Thoracic aorta (tissue), 2 donors: ENCODE measurements at places on chromosomes 2 and 18. TPM values are rescaled to one million over a fixed set of nuclear protein-coding genes. Genes with fewer than 3 reads are reported as not detected.

DNA sequence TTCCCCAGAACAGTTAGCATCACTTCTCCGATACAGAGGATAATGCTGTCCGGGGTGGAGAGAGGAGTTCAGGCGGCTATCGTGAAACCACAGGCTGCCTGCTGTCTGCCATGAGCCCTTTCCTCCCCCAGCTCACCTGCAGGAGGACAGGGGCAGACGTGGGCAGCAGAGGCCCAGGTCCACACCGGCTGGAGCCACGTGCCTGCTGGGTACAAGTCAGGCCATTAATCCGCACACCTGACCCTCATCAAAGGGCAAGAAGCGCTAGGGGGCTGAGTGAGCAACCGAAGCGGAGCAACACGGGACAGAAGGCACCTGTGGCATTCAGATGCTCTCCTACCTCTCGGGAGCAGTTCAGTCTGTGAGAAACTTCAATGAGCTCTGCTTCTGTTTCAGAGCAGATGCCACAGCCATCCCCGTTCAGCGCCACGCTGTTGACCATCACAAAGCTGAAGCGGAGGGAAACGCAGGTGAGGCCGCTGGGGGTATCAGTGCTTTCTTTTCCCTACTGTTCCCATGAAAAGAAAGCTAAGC, 21.5 kb downstream of the MPPE1 start:
- no peak for DNase-seq

GRCh38 chr2:227406177-227407031, 18.7 kb upstream of the SCYGR1 start:
- peak; percentile 14 for DNase-seq

The CYTIP gene
- total RNA-seq, result 4.5 TPM

DNA sequence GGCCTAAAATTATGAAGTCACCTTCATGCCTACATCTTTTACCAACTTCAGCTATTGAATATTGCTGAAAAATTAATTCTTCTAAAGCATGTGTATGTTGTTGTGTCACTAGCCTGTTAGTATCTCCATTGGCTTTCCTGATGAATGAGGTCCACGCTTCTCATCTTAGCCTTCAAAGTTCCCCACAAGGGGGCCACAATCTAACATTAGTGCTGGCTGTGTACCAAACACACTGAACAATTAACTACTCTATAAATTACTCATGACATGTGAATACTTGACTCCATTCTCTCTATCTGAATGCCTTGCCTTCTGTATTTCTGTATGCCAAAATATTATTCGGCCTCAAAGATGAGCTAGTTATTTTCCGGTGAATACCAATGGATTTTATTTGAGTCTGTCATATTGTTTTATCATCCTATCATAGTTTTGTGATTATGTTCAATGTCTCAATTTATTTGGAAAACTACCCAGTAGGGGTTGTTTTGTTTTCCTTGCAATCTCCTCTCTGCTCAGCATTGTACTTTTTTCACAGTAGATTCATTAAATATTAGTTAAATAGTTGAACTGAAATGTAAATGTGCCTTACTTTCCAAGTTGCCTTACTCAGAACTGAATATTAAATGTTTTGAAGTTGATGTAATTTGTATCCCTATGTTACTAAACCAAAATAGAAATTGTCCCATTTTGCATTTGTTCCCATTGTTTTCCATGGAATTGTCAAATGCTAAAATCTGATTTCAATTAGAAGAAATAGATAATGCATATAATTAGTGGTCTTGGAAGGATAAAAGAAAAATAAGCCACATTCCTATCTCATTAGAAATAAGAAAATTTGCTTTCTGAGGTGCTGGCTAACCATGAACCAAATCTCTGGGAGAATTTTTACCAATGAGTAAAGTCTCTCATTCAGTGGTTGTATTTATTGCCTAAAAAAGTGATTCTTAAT, 208.4 kb upstream of the COL3A1 start:
- DNase-seq, result no peak

DNA sequence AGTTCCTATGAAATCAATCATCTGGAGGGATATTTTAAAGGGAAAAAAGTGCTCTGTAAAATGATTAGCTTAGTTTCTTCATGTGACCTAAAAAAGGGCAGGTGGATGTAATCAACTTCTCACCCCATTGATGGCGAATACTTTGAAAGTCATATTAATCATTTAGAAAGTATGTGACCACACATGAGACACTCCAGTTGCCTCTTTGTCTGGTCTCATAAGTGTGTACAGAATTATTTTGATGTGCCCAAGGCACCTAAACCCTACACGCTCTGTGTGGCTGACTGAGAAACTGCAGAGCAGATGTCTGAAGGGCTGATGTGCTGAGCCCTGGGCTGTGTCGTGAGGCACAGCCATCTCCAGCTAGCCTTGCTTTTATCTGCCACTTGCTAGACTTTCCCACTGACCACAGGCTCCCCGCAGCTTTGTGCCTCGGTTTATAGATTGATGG, 26.9 kb downstream of the SGPP2 start:
- DNase-seq, result no peak

The ARHGEF4 gene
- total RNA-seq, result 6.5 TPM

- DNase-seq, result no peak
Observed at GRCh38 chr2:10285191-10285555, 17.5 kb upstream of the HPCAL1 start.

DNA sequence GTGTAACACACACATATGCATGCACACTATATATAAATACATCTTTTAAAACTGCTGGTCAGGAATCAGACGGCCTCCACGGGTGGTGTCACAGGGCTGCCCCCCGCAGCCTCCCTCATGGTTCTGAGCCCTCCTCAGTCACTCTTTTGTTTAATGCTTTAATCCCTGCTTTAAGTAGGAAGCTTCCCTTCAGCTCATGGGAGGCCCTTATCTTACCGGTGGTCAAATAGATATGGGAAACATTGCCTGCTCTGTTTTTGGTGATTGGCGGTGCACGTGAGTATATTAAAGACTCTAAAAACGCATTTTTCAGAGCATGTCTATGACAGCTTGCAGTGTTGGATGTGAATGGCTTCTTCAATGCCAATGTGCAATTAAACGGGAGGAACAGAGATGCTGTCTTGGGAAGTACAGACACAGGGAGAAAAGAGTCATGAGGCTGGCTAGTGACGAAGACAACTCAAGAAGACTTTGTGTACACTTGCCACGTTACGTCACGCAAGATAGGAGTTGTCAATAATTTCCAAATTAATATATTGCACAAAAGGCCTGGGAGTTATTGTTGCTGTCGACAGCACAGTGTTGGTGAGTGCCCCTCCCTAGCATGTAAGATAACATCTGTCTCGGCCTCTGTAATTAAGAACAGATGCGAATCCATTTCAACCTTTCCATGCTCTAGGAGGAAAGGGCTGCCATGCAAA, 23.3 kb downstream of the GNLY start:
- no peak for DNase-seq

GRCh38 chr2:100886085-100886484, 66.1 kb downstream of the NPAS2 start:
- DNase-seq, result no peak

The LIMS4 gene
- 66.8 TPM for total RNA-seq

GRCh38 chr2:103174711-103175110, 412.9 kb downstream of the TMEM182 start:
- DNase-seq, result no peak

DNA sequence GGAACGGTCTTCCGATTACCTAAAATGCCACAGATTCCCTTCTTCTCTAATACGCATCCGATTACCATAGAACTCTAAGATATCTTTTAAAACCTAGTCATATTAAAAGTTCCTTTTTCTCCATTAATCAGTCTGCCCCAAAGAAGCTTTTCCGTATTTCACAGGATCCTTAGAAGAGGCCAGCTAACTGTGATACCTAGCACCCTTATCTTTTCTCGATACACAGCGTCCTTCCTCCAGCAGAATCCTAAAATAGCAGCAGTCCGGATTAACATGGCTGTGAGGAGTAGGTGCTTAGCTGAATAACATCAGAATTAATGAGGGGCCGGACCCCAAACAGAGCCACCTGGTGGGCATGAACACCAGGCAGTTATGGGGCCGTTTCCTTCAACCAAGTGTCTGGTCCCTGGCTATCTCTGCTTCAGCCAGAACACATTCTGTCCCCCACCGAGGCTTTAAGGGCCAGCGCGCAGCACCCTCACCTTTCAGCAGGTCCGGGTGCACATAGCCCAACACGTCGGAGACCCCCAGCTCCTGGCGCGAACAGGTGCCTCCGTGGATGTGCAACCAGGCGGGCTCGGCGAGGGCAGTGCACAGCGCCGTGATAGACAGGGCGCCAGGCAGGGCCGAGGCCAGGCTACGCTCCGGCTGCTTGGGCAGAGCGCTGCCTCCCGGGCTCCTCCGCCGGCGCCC, 995 bp downstream of the TMEM127 start:
- no peak for DNase-seq

The RAD51AP2 gene
- not detected for total RNA-seq

- DNase-seq, result no peak
Observed at GRCh38 chr2:100835006-100835659, 15.2 kb downstream of the NPAS2 start.

- DNase-seq, result no peak
Observed at GRCh38 chr18:79680100-79680879, 687 bp downstream of the CTDP1 start.

GRCh38 chr2:10036095-10036884, 7.1 kb upstream of the KLF11 start:
- DNase-seq, result peak; percentile 72

The RFX8 gene
- total RNA-seq, result 0.85 TPM

The C1GALT1C1L gene
- total RNA-seq, result not detected

DNA sequence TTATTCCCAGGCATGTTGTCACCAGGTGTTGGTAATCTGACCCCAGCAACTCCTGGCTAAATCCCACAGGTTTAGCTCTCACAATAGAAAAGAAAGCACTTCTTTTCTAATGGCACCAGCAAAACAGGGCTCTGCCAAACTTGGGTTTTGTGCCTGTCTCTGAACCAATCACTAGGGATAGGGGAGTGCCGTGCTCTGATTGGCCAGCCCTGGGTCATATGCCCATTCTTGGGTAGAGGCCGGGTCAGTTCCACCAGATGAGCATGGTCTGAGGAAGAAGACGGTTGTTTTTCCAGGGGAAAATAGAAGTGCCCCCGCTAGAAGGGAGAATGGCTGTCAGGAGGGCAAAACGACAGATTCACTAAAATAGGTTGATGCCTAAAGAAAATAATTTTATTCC, 14.7 kb downstream of the CDK15 start:
- no peak for DNase-seq

DNA sequence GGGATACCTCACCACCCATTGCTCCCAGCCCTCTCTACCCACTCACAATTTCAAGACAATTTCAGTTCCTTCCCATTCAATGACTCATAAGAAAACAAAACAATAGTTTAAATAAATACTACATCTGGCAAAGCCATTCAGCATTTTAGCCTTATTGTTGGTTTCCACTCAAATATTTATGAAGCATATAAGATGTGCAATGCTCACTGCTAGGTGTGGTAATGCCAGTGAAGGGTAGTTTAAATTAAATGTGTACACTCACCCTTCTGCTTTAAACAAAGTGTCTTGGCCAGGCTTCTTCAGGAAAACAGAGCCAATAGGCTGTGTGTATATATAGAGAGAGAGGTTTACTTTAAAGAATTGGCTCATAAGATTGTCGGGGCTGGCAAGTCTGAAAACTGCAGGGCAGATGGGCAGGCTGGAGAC, 37.0 kb downstream of the INO80C start:
- DNase-seq, result no peak

The MC4R gene
- not detected for total RNA-seq

DNA sequence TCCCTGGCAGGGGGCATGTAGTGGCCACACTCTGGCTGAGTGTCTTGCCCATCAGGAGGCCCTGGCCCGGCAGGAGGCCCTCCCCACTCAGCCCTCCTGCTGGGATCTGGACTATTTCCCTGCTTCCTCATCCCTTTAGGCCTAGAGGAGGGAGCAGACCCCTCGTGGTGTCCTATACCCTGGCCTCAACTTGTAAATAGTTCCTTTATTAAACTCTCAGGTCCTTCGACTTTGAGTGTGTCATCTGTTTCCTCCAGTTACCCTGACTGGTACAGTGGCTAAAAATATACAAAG, 166.7 kb upstream of the GLI2 start:
- no peak for DNase-seq

DNA sequence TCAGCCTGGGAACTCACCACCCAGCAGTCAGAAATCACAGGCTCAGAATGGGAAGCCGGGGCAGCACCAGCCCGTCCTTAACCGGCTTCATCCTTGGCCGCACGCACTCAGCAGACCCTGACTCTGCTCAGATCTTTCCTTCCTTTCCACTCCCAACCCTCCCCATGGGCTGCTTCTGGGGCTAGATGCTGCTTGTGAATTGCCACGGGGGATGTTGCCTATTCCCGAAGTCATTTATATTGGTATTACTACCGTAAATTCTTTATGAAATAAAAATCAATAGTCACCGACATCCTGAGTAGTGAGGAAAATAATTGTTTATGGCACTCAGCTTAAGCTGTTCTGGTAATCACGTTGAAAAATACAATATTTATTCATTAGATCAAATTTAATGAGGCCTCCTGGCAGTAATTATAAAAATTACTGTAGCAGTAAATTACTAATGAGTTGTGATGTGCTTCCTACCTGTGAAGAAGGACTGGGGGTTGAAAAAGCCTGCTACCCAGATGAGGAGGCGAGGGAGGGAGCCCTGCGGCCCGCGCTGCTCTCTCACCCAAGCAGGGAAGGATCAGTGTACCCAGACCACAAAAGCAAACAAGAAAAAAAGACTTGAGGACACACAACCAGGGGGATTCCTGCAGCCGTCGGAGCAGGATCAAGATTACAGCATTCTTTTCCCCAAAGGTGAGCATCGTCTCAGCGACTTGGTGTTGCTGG, 31.5 kb downstream of the CDCA7 start:
- no peak for DNase-seq

DNA sequence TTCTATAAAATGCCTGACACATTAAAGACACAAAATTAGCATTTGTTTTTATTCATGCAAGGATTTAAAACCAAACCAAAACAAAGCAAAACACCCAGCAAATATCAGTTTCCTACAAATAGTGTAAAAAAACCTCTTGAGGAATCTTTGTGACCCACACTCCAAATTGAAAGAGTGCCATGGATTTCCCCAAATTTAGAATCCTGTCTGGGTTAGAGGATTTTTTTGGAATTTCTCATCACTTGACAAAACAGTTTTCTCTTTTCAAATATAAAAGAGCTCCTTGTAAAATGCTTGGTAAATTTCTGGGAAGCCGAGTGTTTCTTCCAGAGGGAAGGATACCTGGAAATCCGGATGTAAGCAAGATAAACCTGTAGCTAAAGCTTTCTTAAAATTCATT, 1.7 kb upstream of the FN1 start:
- no peak for DNase-seq

- no peak for DNase-seq
Observed at GRCh38 chr2:83016343-83017110, 1442.6 kb downstream of the SUCLG1 start.

The IL37 gene
- total RNA-seq, result not detected
